Stimulated activated CD4-positive, alpha-beta T cell treated with anti-CD3 and anti-CD28 coated beads, TNF-alpha, amount 100 ng/mL, for 4 hours (primary cell): ENCODE measurements at places on chromosomes 1 and 21.

- no peak for DNase-seq
Observed at GRCh38 chr1:204288021-204288588, 71.6 kb downstream of the PLEKHA6 start.

- DNase-seq, result peak; percentile 56
Observed at GRCh38 chr1:183655562-183656075, 2.5 kb upstream of the APOBEC4 start.

DNA sequence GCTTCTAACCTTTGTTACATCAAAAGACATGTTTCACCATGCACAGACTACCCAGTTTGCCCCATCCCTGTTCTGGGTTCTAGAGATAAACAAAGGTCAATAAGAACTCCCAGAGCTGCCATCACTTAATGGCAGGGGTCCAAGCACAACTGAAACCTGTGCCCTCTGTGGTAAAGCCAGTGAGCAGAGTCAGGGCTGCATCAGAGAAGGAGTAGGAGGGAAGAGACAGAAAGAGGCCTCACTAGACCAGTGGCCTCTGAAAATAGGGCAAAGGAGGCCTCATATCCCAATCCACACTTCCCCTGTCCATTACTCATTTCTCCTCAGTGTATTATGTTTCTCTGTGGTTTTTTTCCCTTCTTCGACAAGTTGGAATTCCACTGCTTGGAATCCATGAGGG lies 10.2 kb downstream of the ATP1A2 start:
- DNase-seq, result no peak

- no peak for DNase-seq
Observed at GRCh38 chr1:56258371-56258770, 321.0 kb downstream of the PLPP3 start.

DNA sequence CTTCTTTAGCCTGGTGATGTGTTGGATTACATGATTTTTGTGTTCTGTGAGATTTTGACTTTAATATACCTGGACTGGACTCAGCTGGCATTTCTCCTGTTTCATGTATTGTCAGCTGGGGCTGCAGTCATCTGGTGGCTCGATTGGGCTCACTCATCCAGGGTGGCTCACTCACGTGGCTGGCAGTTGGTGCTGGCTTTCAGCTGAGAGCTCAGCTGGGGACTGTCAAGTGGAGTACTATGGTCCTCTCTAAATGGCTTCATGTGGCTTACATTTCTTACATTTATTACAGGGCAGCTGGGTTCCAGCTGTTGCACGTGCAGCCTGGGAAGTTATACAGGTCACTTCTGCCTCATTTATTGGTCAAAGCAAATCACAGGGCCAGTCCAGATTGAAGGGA lies 22.8 kb downstream of the HHAT start:
- DNase-seq, result no peak

GRCh38 chr21:42302076-42302650 lies 13.0 kb downstream of the TFF3 start:
- DNase-seq, result no peak

DNA sequence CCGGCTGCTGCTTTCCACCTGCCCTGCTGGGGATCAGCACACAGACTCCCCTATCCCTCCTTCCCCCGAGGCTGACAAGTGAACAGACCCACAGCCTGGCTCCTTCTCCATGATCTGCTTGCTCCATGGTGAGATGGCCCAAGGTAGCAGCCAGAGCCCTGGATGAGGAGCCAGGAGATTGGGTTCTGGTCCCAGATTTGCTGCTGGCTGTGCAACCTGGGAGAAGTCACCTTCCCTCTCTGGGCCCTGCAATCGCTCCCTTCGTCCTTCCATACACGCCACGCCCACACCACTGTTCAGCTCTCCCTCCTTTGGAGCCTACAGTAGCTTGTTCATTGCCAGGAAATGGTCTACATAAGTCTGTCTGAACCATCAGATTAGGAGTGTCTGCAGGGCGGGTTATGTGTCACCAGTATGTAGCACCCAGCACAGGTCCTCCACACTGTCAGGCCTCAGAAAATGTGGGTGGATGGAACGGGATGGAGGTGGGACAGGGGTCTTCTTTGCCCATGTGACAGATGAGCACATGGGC lies 9.2 kb upstream of the EPHA8 start:
- no peak for DNase-seq

DNA sequence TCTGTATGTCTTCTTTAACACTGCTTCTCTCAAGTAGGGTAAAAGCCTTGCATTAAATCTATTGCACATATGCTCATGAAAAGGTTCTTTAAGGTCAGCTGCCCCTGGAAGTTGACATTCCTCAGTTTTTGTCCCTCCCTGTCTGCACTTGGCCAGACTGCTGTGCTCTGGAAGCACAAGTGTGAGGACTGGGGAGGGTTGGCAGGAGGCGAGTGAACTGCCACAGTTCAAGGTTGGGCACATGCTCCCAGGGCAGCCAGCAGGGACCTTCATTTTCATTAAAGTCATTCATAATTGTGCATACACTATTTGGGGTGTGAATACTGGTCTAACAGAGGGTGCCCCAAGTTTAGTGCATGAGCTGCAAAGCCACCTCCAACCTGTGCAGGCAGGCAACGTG lies 10.9 kb upstream of the THEM5 start:
- no peak for DNase-seq

DNA sequence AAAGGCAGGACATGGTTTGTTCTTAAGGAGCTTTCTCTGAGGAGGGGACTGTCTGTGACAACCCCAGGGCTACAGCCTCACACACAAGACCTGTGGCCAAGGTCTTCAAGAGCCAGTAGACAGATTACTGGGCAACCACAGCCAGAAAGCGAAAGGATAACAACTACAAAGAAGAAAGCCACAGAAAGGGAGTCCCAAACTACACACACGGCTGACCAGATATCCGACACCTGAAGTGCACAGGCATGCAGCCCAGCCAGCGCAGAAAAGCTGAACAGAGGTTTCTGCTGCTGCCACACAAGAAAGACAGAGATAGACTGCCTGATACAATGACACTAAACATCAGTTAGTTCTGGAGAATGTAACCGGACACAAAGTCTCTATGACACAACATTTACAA lies 21.4 kb upstream of the NADK start:
- DNase-seq, result no peak

DNA sequence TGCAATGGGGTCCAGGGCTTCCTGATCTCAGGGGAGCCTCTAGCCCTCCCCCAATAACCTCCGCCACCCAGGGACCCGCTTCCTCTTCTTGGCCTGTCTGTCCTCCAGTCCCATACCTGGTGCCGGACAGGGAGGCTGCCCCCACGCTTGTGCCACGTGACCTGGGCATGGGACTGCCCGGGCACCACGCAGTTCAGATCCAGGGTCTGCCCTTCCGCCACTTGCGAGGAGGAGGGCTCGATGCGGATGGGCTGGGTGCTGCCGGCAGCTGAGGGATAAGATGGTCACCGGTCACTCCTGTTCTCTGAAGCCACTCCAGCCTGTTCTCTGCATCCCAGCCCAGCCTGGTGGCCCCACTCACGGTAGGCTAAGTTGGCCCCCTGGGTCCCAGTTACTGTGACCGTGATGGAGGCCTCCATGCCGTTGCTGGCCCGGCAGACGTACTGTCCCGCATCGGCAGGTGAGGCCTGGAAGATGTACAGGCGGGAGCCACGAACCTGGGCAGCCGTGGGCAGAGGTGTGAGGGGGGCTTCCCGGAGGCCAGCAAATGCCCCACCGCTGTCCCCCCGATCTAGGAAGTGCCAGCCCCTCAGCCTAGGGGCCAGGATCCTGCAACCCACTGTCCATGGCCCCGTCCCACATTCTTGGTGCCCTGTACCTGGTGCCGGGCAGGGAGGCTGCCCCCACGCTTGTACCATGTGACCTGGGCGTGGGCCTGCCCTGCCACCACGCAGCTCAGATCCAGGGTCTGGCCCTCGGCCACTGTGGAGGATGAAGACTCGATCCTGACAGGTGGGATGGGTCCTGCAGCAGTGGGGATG lies 39.6 kb downstream of the LDLRAD2 start:
- no peak for DNase-seq

DNA sequence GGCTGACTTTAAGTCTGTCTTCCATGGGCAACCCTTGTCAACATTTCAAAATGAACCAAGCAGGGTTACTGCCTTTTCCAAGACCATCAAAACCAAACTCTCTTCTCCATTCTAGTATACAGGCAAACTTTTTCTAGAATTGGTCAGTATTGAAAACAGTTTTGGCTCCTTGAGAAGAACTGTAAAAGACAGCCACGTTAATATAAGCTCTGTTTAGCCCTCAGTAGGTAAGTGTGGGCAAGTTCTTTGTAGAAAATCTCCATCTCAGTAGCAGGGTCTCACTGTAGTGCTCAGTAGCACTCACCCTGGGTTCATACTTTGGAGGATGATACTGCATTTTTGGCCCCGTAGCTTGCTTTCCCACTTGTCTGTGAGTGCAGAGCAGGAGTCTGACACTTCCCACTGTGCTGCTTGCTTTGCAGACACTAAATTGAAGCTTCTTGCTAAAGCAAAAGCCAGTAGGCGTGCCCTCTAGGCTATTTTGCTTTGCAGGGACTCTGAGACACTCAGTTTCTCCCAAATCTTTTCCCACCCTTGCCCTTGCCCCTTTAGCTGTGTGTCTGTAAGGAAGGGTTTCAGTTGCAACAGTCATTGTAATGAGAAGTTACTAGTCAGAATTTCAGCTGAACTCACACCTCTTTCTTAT lies 34.3 kb upstream of the CACYBP start:
- DNase-seq, result no peak
